ENCODE measurements at places on chromosomes 11 and 22.

DNA sequence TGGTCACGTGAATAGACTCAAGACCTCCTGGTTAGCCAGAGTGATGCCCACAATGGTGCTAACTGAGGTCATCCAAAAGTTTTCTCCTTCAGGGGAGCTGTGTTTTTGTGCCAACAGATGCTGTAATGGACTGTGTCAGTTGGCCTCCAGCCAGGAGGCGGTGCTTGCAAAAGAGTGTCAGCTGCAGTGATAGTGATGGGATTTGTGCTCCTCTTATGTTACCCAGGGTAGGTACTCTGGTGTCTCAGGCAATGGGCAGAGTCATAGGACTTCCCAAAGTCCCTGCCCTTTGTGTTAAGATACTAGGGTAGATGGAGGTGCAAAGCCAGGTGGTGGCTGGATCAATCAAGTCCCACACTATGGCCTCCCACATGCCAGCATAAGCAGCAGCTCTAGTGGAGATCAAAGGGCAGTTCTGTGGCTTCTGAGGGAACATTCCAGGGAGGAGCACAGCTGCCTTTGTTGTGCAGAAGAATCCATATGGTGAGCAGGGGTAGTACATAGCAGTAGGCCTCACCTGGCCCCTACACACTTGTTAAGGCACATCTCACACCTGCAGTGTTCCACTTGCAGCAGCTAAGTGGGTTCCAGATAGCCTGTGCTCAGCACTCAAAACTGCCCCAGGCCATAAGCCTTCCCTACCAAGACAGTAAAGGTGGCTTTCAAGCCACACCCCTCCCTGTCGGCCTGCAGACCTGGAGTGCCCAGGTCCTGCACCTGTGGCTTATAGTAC is 9.4 kb upstream of the FANCF start:
- DNase-seq: no peak

- no peak for DNase-seq
Observed at GRCh38 chr22:26023104-26023775, 146.0 kb upstream of the SEZ6L start.

DNA sequence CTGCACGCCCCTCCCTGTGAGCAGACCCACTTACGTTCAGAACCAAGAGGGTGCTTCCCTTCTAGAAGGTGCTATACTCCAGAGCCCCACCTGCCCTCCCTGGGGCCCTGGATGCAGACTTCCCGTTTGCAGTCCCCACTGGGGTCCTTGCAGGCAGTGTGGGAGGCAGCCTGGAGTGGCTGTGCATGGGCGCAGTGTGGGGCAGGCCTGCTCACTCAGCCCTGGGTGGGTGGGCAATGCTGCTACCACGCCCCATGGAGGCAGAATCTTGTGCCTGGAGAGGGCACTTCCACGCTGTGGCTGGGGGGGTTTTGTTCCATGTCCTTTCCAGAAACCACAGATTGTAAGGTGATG is 116.2 kb downstream of the KCNQ1OT1 start:
- no peak for DNase-seq

DNA sequence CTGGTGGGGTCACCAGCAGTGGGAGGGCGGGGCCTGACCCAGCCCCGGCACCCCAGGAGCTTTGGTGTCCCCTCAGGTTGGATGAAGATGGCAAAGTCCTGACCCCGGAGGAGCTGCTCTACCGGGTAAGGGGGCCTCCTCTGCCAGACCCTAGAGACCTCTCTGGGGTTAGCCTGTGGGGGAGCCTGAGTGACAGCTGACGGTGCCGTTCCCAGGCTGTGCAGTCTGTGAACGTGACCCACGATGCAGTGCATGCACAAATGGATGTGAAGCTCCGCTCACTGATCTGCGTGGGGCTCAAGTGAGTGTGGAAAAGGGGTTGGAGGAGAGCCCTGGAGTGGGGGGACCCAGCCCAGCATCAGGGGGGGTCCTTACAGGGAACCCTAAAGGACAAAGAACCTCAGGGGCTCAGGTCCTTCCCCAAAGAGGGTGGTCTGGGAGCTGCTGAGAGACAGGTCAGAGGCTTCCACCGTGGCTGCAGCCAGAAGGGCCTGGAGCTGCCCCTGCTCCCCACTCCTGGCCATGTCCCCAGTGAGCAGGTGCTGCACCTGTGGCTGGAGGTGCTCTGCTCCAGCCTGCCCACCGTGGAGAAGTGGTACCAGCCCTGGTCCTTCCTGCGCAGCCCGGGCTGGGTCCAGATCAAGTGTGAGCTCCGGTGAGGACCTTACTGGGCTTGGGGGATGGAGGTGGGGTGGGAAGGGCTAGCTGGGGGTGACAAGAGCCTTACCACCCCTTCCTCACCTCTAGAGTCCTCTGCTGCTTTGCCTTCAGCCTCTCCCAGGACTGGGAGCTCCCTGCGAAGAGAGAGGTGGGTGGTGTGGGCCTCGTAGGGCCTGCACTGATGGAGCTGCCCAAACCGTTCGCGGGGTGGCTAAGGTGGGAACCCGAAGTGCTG is 38.6 kb downstream of the SGSM3 start:
- no peak for DNase-seq

DNA sequence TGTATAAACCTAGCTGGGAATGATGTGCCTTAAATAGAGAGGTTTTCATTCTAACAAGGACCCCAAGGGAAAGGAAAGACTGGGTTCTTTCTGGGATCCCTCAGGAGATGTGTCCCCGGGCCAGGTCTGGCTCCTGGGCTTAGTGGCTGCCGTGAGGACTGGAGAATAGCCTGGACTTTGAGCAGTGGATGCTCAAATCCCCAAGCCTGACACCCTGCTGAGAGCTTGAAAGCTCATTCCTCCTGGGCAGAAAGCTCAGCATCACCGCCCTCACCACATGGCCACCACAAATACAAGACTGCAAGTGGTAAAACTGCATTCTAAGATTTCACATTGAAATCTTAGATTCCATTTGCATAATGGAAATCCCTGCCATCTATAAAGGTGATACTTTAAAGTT is 79.4 kb upstream of the NARS2 start:
- no peak for DNase-seq

DNA sequence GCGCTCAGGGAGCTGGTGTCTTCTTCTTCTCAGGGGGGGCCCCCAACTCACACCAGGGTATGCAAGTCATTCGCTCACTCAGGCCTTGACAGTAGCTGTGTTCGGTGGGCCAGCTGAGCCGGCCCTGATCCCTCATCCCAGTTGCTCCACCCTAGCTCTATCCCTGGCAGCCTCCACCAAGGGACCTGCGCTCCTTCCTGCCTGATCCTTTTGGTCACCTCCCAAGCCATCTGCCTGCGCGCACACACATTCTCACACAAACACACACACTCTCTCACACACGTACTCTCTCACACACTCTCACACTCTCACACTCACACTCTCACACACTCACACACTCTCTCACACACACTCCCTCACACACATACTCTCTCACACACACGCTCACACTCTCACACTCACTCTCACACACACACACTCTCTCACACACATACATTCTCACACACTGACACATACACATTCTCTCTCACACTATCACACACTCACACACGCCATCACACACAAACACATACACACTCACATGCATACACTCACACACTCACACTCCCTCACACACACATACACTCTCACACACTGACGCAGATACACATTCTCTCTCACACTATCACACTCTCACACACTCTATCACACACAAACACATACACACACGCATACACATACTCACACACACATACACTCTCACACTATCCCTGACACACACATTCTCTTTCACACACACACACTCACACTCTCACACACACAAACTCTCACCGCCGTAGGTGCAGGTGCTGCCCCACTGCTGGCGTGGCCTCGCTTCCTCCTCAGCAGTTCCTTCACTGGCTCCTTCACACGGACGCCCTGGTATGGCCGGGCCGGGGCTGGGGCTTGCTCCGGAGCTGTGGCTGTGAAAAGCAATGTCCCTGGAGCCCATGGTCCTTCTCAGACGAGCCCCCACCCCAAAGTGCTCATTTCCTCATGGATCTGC is 20.8 kb downstream of the POU2AF1 start:
- no peak for DNase-seq

GRCh38 chr11:40032331-40032730 is 1427.1 kb downstream of the LRRC4C start:
- DNase-seq: no peak

All from stimulated activated CD8-positive, alpha-beta memory T cell treated with anti-CD3 and anti-CD28 coated beads, Interleukin-4, amount 100 ng/mL, for 1 hour (primary cell).